ENCODE measurements at places on chromosomes 2 and 18.

DNA sequence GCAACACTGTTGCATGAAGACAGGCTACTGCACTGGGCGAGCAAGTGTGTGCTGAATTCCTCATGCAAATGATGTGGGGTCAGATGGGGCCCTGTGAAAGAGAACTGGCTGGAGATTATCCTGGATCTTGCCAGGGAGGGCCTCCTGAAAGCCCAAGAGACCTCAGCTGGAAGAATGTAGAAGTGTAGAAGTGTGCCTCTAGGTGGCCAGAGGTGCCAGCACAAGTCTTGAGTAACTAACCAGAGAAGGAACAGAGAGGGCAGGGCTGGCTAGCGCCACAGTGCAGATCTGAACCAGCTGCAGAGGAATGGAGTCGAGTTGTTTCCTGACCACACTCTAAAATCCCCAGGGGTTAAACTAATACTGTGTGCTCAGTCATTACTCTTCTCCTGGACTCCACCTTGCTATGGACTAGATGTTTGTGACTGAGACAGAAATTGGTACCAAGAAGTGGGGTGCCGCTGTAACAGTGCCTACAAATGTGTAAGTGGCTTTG is 399.3 kb downstream of the LRATD1 start:
- no peak for DNase-seq

DNA sequence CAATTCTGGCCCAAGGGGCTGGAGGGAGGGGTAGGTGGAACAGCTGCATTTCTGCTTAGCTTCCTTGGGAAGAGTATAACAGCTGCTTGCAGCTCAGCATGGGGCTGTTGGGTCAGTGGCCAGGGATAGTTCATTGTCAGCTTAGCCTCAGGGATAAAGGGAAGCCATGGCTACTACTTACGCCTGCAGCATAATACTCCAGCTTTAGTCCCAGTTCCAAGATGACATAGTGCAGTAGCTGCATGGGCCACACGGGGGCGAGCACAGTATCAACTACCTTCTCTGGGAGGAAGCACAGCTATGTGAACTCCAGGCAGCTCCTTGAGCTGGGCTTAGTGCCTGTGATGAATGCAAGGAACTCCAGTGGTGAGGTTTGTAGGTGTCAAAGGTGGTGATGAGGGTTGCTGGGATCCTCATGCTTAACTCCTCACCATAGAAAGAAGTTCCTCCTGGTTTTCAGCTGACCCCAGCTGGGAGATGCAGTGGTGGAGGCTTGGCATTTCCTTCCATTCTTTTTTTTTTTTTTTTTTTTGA is 35.4 kb upstream of the RHOB start:
- DNase-seq: peak; percentile 48

DNA sequence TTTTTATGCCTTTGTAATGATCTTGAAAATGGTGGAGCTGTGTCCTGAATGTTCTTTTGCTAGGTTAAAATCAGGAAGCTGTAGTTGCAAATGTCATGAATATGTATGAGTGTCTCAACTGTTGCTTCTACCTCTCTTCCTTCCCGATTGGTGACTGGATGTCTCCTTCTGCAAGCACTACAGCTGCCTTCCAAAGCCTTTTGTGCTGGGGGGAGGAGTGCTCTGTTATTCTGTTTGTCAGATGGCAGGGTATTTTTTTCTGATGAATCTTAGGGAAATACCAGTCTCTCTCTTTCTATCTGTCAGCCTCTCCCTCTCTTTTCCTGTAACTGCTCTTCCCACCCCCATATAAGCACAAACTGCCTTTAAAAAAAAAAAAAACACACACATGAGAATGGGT is 1396.3 kb upstream of the CELF4 start:
- DNase-seq: no peak

- no peak for DNase-seq
These were observed 25.1 kb downstream of the ARMC9 start for GRCh38 chr2:231223458-231223976.

DNA sequence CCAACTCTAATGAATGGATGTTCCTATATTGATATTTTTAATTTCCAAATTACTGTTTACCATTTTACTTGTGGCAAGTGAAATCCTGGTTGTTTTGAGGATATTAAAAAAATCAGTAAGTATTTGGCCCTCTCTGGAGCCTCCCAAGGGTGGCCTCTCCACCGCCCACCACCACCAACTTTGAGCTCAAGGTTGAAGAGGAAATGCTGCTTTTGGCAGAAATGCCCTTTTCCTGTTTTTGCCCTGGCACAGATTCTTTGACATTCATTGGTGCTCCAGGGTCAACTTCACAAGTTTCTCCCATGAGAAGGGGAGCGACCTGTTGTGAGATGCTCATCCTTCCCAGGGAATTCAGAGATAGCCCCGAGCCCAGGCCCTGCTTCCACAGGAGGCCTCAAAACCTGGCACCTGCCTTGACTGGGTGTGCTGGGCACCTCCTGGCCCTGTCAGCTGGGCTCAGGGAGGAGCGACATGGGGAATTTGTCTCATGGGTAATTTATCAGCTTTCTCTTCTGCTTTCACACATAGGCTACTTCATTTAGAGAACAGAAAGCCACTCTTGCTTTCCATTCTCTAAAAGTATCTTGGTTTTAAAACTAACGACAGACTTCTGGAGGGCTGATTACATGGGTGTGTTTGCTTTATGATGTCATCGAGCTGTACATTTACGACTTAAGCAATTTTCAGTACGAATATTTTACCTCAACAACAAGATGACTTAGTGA is 6.9 kb downstream of the CD8A start:
- no peak for DNase-seq

DNA sequence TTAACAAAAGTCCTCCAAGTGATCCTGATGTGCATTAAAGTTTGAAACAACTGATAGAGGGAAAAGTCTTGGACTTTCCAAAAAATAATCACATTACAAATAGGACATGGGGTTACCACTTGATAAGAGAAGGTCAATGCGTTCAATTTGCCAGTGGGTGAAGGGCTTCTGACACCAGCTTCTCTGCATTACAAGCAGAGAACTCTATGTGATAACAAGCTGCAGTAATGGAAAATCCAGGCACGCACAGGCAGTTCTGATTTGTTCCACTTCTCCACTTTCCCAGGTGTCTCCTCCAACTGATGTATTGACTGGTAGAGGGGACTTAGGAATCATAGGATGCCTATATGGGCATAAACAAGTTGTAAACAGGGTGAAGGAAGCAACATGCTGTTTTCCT is 234.0 kb upstream of the MGAT5 start:
- DNase-seq: no peak

- no peak for DNase-seq
These were observed 68.6 kb downstream of the STEAP3 start for GRCh38 chr2:119292226-119292625.

- no peak for DNase-seq
These were observed 55.9 kb upstream of the EPAS1 start for GRCh38 chr2:46241344-46241743.

DNA sequence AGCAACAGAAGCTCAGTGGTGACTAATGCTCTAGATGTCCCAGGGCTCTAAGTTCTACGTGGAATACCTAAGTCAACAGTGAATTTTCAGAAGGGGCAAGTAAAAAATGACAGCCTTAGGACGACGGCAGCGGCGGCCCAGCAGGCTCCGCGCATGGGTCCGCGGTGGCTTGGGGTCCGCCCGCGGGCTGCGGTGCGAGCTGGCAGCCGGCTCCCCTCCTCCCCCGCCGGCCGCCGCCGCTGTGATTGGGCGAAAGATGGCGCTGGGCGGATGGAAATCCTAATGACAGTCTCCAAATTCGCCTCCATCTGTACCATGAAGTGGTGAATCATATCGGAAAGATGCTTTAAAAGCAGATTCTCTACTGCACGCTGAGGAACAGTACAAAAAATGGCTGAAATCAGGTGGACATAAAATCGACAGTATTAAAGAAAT is 74.7 kb downstream of the HNRNPLL start:
- DNase-seq: peak; percentile 57

DNA sequence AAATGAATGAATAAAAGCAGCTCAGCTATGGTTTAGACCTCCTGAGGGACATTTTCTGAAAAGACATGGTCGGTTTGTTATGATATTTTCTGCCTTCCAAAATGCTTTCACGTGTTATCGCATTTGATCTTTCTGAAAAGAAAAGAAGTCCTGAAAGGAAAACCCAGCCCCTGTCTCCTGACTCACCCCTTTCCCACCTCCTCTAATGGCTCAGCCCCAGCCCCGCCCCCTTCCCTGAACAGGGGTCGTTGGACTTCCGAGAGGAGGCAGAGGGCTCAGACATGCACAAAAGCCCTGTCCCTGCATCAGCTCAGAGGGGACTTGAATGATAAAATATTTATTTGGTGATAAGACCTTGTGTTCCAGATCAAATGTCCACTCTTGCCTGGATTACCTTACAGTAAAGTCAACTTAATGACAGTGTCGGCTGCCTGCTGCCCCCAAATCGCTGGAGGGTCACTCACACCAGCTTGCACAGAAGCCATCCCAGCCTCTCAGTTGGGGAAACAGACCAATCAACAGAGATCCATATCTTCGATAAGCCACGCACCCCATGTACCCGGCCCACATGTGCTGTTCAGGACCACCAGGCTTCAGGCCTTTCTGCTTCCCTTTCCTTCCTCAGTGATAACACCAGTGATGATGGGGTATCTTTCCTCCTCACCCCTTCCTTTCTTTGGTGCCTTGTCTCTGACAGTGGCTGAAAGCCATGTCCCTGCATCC is 69.6 kb downstream of the CLHC1 start:
- no peak for DNase-seq

GRCh38 chr2:176637486-176638166 is 368.4 kb downstream of the MTX2 start:
- no peak for DNase-seq

GRCh38 chr18:58669731-58670378 is 1.4 kb upstream of the MALT1 start:
- no peak for DNase-seq

DNA sequence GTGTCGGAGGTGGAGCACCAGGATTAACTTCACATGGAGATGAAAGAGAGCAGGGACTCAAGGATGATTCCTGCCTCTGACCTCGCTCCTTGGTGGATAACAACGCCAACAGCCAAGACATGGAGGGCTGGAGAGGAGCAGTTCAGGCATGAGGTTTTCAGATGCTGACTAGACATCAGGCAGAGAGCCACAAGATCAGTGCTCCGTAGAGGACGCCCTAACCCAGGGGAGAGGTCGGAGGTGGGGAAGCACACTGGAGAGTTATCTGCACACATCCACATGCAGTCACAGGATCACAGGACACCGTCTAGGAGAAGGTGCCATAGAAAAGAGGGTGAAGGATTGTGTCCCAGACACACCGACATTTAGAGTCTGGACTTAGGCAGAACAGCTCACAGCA is 344.3 kb downstream of the EIPR1 start:
- no peak for DNase-seq

- no peak for DNase-seq
These were observed 7.0 kb downstream of the TRAPPC12 start for GRCh38 chr2:3386448-3386958.

- DNase-seq: no peak
These were observed 13.8 kb downstream of the CLK1 start for GRCh38 chr2:200850512-200851256.

DNA sequence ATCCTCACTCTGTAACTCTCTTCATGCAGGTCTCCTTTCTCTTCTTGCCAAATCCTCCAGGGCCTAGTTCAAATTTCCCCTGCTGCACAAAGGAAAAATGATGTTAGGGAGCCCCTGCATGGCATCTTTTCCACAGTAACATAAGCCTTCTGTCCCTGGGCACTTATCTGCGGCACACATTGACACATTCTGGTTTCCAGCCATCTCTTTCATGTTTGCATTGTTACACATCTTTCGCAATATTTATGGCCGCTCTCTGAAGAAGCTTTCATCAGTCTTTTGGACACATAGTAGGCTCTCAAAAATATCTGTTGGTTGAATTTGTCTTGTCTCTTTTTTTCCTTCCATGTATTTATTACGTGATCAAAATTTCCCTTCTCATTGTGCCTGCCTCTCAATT is 1806.1 kb upstream of the PIK3C3 start:
- no peak for DNase-seq

- no peak for DNase-seq
These were observed 107.5 kb upstream of the SERPINE2 start for GRCh38 chr2:224146356-224147160.

DNA sequence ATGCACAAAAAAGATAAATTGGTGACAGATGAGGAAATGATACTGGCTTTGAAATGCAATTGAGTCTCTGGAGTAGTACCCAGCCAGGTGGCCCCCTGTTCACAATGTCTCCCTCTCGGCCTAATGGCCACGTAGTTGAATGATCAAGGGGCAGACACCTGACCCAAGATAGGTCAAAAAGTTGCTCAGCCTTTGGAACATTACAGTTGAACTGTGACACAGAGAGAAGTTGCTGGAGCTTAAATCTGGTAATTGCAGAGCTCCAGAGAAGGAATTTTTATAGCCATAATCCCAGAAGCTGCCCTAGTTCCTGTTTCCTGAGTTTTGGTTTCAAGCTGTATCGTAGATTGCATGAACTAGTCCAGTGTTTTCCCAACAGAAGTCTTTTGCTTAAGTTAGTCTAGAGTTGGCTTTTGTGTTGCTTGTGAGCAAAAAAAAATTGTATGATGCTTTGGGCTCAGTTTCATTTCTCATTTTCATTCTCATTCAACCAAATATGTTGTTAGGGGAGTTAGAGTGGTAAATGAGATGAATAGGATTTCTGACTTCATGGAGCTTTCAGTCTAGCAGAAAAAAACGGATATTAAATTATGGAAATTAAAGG is 117.9 kb downstream of the CSRNP3 start:
- DNase-seq: no peak

DNA sequence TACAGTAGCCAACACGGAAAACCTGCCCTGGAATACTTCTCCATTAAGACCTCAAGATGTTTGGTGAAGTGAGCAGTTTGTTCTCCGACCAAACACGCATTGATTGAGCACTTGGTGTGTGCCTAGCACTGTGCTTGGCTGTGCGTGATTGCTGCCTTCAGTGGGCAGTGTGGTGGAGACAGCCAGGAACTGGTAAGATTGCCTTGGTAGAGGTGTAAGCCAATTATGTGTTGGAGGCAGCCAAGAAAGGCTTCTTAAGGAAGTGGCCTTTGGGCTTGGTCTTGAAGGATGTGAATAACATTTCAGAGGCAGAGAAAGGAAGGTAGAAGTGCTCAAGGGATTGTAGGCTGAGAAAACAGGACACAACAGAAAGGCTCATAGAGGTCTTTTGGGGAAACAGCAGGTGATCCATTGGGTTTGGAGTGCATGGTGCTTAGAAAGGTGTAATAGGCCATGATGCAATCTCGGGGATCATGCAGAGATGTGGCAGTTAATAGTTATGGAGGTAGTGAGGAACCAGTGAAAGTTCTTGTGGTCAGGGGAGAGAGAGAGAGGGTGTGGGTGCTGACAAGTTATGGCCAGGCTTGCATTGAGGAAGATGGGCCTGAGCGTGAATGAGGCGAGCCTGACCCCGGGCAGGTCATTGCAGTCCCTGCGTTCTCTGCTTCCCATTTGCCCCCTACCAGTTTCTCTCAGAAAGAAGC is 6.3 kb downstream of the B3GNT2 start:
- DNase-seq: no peak

GRCh38 chr2:141767051-141767450 is 363.8 kb downstream of the LRP1B start:
- no peak for DNase-seq

GRCh38 chr2:95232232-95232631 is 24.9 kb downstream of the ZNF892 start:
- DNase-seq: no peak

GRCh38 chr18:23065234-23065806 is 70.0 kb upstream of the CABLES1 start:
- no peak for DNase-seq

GRCh38 chr18:47932603-47933002 is 2.1 kb upstream of the SMAD2 start:
- no peak for DNase-seq

GRCh38 chr18:62073461-62074281 is 113.2 kb downstream of the PIGN start:
- DNase-seq: no peak

GRCh38 chr2:25454824-25455611 is 113.3 kb upstream of the DNMT3A start:
- DNase-seq: no peak

Data from stimulated activated CD8-positive, alpha-beta memory T cell treated with anti-CD3 and anti-CD28 coated beads, Interleukin-15, amount 100 ng/mL, for 48 hours (primary cell).